ENCODE measurements at places on chromosomes 4 and X. TPM values are rescaled to one million over a fixed set of nuclear protein-coding genes. Genes with fewer than 3 reads are reported as not detected.

The MYOZ2 gene
- polyA plus RNA-seq: not detected

The ZFP92 gene
- 0.24 TPM for polyA plus RNA-seq

The FMR1NB gene
- polyA plus RNA-seq: not detected

The CFAP47 gene
- polyA plus RNA-seq: not detected

The ITGB1BP2 gene
- 2.2 TPM for polyA plus RNA-seq

The UGT2B11 gene
- polyA plus RNA-seq: not detected

The AFM gene
- polyA plus RNA-seq: not detected

The GUCY1B1 gene
- 0.09 TPM for polyA plus RNA-seq

The ZCCHC18 gene
- 28.2 TPM for polyA plus RNA-seq

The CCSER1 gene
- 13.7 TPM for polyA plus RNA-seq

The SYP gene
- polyA plus RNA-seq: 1.6 TPM

The GASK1B gene
- 0.10 TPM for polyA plus RNA-seq

GRCh38 chr4:83174844-83175414 is 60.4 kb upstream of the PLAC8 start:
- DNase-seq: peak; percentile 82

GRCh38 chr4:110514889-110515479 is 39.0 kb downstream of the ENPEP start:
- DNase-seq: peak; percentile 53

GRCh38 chr4:156228676-156229075 is 275.0 kb upstream of the CTSO start:
- no peak for DNase-seq

- DNase-seq: no peak
Observed at GRCh38 chrX:15451913-15452312, 41.2 kb downstream of the PIR start.

GRCh38 chrX:6464726-6465125 is 70.2 kb downstream of the VCX3A start:
- DNase-seq: no peak

GRCh38 chrX:133045986-133046385 is 50.9 kb downstream of the USP26 start:
- DNase-seq: no peak

- no peak for DNase-seq
Observed at GRCh38 chr4:1752284-1753041, 31.1 kb downstream of the TACC3 start.

GRCh38 chr4:154421618-154422017 is 70.0 kb downstream of the DCHS2 start:
- peak; percentile 44 for DNase-seq

DNA sequence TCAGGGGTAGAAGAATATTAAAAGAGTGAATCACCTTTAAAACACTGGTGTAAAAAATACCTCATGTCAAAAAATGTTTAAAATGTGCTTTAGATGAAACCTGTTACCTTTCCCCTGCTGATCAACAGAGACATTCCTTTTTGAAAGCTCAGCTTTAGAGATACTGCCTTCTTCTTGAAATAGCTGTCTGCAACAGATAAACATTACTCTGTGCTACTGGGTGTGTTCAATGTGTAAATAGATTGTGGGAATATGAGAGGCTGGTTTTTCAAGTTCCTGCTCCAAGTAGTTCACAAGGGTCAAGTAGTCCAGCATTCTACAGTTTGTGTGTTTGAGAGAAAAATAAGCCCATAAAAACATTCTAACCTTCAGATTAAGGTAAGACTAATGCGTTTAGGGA is at the start of gene SYTL5:
Gene SYTL5 (plus strand): TSS at position 263 of the 400 bp plus-strand sequence. CDS start 27,337 bp downstream, outside the sequence.
- no peak for DNase-seq

DNA sequence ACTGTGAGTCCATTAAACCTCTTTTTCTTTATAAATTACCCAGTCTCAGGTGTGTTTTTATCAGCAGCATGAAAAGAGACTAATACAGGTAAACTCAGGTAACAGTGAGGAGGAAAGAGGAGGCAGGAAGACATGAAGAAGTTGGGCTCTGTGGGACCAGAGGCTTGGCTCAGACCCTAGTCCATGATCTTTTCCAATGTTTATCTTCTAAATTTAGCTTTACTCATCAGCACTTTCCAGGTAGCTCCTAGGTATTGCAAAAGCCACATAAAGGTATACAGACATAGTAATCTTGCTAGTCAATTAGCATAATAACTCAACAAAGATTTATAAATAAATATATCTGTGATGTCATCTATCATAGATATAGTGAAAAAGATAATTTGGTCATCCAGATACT is 11.2 kb upstream of the FRYL start:
- DNase-seq: no peak

- no peak for DNase-seq
Observed at GRCh38 chr4:3461515-3462291, 1.4 kb upstream of the DOK7 start.

GRCh38 chr4:75858721-75859120 is 43.5 kb downstream of the PPEF2 start:
- DNase-seq: no peak

- no peak for DNase-seq
Observed at GRCh38 chrX:44898411-44899221, 25.6 kb downstream of the KDM6A start.

DNA sequence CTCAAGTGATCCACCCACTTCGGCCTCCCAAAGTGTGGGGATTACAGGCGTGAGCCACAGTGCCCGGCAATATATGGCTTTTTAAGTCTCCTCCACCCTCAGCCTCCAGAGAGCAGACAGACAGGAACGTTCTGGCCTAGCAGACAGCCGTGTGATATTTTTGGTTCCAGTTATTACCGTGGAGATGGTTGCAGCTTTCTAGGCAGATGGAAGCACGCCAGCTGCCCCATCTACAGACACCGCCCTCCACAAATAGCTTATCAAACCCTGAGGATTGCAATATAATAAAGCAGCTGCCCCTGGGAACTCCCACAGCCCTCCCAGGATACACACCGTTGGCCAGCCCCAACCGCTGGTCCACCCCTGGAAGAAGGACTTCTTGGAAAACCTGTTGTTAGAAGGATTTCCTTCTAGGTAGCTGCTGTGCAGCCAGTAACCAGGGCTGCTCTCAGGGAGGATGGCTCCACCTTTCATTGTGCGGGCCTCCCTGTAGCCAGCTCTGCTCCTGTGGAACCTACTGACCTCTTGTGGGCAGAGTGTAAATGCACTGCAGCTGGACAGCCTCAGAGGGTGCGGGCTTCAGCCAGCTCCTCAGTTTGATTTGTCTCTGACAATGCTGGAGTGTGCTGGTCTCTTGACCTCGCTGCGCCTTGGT is 44.0 kb downstream of the SLC25A5 start:
- DNase-seq: peak; percentile 44

DNA sequence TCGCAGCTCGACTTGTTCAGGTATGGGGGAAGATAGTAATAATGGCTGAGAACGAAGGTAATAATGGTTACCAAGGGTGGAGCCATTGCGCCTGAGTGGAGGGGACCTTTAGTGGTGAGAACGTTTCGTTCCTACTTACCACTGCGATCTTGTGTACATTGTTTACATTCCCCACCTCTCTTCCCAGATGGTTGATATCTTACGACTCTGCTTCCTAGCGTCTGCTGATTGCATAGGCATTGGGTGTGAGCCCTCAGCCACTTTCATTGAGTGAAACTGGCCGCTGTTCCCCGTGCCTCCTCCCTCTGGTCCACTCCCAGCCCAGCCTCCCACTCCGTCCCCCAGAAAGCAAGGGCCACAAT is 850 bp downstream of the IGBP1 start:
- DNase-seq: no peak

GRCh38 chr4:70315928-70316327 is 18.9 kb upstream of the CABS1 start:
- no peak for DNase-seq

- peak; percentile 74 for DNase-seq
Observed at GRCh38 chrX:135086197-135086854, 34.0 kb downstream of the ETDB start.

DNA sequence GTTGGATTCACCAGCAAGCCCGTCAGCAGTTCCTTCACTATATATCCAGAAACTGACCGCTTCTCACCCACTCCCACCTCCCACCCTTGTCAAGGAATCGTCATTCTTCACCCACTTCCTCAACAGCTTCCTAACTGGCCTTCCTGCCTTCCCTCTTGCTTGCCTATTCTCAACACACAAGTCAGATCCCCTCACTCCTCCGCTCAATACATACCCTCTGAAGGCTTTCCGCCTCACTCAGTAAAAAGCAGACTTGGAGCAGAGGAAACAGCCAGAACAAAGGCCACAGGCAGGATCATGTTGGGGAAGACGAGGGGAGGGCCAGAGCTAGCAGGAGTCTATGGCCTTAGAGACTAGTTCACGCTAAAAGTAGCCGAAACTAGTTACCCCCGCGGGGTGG is 23.7 kb downstream of the RWDD4 start:
- no peak for DNase-seq

DNA sequence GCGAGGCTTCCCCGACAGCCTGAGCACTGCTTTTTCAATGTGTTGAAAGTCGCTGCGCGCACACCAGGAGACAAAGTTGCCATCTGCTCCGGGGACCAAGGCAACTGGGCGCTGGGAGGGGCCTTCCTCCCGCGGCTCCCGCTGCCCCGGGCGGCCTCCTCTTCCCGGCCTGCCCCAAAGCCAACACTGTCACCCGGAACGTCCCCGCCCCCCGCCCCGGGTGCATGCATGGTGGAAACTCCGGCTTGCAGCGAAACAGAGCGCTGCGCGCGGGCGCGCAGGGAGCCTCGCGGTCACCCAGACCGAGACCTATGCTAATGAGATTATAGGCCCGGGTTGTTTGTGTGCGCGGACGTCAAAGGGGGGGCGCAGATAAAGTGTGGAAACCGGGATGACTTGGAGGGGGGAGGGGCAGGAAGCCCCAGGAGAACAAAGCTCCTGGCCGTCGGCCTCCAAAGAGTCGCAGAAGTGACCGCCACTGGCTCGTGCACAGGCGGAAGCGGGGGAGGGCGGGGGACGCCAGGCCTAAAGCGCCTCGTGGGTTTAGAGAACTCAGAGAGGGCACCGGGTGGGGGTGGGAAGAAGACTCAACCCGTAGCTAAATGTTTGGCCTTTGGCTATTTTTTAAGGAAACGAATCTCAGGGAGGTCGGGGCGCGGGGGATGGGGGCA is 88.8 kb downstream of the BCOR start:
- DNase-seq: peak; percentile 54

- no peak for DNase-seq
Observed at GRCh38 chrX:2609431-2610238, 81.5 kb upstream of the CD99 start.

DNA sequence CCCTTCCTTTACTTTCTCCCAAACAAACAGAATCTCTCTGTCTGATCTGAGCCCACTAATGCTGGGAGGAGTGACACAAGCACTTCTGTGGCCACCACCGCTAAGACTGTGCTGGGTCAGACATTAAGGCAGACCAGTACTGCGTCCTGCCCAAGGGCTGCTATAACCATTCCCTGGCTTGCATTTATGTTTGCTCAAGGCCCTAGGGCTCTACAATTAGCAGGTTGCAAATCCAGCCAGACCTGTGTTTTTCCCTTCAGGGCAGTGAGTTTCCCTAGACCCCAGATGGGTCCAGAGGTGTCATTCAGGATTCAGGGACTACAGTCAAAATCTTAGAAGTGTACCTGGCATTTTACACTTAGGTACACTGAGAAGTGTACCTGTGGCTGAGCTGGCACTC is 89.7 kb downstream of the SPANXN4 start:
- DNase-seq: no peak

- no peak for DNase-seq
Observed at GRCh38 chr4:78601013-78601412, 49.4 kb downstream of the ANXA3 start.

- DNase-seq: no peak
Observed at GRCh38 chrX:106927700-106928099, 7.5 kb downstream of the CLDN2 start.

- DNase-seq: peak; percentile 63
Observed at GRCh38 chr4:48109413-48110263, 24.4 kb downstream of the TXK start.

DNA sequence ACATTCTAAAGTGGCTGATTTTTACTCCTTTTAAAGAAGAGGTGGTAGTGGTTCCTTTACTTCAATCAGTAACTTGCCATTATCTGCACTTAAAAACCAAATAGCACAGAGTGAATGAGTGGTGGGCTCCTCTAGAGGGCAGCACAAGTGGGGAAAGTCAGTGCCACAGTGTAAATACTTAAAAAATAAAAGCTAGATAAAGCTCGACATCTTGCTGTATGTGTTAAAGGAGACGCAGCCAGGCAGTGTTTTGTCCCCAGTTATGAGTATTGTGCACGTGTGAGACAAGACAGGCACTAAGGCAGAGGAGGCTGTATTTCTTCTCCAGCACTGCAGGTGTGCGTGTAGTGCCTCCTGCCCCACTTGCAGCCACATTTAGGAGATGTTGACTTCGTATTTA is 24.6 kb downstream of the NAP1L5 start:
- peak; percentile 5 for DNase-seq

DNA sequence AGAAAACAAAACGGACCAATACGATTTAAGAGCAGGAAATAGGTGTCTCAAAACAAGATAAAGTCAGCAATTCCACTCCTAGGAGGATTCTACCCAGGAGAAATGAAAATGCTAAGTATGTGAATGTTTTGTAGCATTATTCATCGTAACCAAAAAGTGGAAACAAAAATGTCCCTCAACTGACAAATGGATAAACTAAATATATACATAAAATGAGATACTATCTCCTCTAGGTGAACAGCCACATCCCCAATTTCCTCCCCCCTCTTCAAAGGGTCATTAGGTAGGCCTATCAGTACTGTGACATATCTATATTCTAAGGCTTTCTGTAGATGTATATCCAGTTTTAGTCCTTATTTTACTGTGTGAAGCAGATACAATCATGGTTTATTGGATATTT is 18.0 kb downstream of the DDX3X start:
- no peak for DNase-seq

GRCh38 chrX:7798327-7798726 is 44.6 kb upstream of the VCX start:
- DNase-seq: no peak

GRCh38 chr4:21946858-21947257 is 1.7 kb downstream of the KCNIP4 start:
- no peak for DNase-seq

DNA sequence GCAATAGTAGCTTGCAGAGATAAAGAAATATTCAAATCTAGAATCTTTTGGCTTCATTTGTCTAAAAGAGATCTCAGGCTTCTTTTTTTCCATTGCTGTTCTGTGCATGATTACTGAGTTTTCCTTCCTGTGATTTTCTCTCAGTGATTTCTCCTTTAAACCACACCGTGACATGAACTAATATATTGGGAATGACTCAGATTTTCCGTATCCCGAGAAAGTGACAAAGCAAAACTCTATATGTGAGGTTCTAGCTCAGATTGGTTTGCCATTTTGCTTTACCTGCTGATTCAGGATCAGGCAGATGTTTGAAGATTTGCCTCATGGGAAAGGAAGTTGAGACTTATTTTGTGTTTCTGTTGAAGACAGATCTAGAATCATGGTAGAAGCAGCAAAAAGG is 59.4 kb downstream of the MTHFD2L start:
- no peak for DNase-seq

- DNase-seq: peak; percentile 15
Observed at GRCh38 chr4:75512386-75513211, 1.6 kb downstream of the RCHY1 start.

DNA sequence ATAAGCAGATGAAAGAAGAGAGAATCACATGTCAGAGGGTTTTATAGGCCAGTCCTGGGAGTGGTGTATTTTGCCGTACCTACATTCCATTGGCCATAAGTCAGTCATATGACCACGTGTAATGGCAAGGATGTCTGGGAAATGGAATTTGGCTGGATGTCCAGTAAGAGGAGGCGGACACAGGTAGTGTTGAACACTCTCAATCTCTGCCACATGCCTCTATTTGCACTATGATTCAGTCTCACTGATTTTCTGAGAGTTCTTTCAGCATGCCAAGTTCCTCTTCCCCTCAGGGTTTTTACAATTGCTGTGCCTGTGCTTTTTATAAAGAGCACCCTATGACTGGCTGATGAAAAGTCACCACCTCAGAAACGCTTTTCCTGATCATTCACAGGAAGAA is 164.2 kb upstream of the GPR101 start:
- no peak for DNase-seq

All from B cell (primary cell).